ENCODE measurements at places on chromosomes 6 and 20. TPM values are rescaled to one million over a fixed set of nuclear protein-coding genes. Genes with fewer than 3 reads are reported as not detected.
A peak's percentile ranks its signal among the peaks of the same experiment; 100 is the strongest.

GRCh38 chr6:100504786-100505737, 40.3 kb upstream of the SIM1 start:
- DNase-seq: peak; percentile 27
- H3K27me3 ChIP-seq: no peaks in the 10 kb centered on the region
- H3K36me3 ChIP-seq: peaks cover 23% of the 10 kb centered on the region
- no peaks in the 10 kb centered on the region for H3K4me1 ChIP-seq
- no peak overlapping the region for H3K4me3 ChIP-seq

GRCh38 chr6:163717106-163717764, 302.7 kb downstream of the QKI start:
- no peaks in the 10 kb centered on the region for H3K27me3 ChIP-seq
- H3K4me1 ChIP-seq: peaks cover 9% of the 10 kb centered on the region
- H3K27ac ChIP-seq: no peak overlapping the region
- H3K4me3 ChIP-seq: no peak overlapping the region
- H3K36me3 ChIP-seq: no peaks in the 10 kb centered on the region

DNA sequence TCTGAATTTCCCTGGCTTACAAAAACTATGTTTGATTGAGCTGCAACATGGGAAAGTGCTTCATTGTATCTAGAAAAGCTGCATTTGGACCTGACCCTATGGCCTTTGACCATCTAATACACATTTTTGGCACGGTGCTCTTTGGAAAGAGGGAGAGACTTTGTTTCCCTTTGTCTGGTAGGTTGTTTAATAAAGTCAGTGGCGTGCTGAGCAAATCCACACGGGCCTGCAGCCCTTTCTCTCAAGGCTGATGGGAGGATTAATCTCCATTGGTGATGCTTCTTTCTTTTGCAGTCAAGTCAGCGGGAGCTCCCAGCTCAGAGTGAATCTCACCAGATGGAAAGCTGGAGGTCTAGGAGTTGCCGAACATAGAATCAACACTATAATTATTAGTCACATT, 314.7 kb upstream of the CNR1 start:
- H3K36me3 ChIP-seq: no peaks in the 10 kb centered on the region
- H3K27ac ChIP-seq: no peak overlapping the region
- no peak overlapping the region for H3K4me3 ChIP-seq

GRCh38 chr6:2841264-2842138, at the start of gene SERPINB1:
Gene SERPINB1 (minus strand): TSS chr6:2841863. CDS start chr6:2840586, 1,277 bp downstream.
- peak within 1 kb of the TSS; percentile 97 for H3K27ac ChIP-seq
- no peaks in the 10 kb centered on the region for H3K27me3 ChIP-seq
- H3K4me1 ChIP-seq: peaks cover 13% of the 10 kb centered on the region
- peaks cover 38% of the 10 kb centered on the region for H3K36me3 ChIP-seq

DNA sequence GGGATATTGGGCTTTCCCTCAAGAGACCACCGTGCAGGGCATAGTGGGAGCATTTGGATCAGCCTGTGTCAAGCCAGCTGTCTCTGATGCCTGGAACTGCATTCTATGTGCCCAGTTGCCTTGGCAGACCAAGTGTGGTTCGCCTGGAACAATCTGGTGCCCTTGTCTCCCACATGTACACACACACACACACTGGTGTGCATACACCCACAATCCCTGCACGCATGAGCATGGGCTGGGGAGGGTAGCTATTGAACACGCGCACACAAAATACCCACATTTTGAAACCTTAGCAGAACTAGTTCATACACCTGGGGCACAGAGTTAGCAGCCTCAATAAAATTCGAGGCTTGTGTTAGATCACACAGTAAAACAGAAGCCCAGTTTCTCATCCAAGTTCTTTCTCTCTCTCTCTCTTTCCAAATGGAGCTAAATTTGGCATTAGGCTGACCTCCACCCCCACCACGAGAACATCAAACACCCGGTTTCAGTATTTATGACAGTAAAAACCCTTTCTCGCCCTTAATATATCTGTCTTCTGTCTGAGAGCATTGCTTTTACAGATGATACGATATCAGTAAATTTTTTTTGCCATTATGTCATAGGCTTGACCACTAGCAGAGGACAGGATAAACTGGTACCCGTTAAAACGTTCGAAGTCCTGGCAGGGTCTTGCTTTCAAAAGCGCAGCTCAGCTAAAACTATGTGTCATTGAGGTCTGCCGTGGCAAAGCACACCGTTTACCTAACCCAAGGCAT, 18.2 kb upstream of the NFATC2 start:
- no peaks in the 10 kb centered on the region for H3K36me3 ChIP-seq
- H3K27ac ChIP-seq: no peak overlapping the region
- no peak for DNase-seq
- H3K4me3 ChIP-seq: peak overlapping the region; percentile 28
- no peaks in the 10 kb centered on the region for H3K27me3 ChIP-seq

GABRR1 gene
- not detected for total RNA-seq

SIRPD gene
- not detected for total RNA-seq

Data from heart left ventricle (tissue), 16 donors.